ENCODE measurements at places on chromosomes 7 and 10.

DNA sequence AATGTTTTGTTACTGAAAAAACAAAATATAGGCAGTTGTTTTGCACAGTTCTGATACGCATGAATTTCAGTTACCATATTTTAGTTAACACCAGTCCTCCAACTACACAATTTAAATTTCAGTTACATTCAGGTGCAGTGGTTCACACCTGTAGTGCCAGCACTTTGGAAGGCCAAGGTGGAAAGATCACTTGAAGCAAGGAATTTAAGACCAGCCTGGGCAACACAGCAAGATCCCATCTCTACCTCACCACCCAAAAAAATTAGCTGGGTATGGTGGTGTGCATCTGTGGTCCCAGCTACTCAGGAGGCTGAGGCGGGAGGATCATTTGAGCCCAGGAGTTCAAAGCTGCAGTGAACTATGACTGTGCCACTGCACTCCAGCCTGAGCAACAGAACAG, 45.3 kb downstream of the ABI1 start:
- no peak for DNase-seq

GRCh38 chr10:86423739-86424138, 57.1 kb upstream of the GRID1 start:
- no peak for DNase-seq

DNA sequence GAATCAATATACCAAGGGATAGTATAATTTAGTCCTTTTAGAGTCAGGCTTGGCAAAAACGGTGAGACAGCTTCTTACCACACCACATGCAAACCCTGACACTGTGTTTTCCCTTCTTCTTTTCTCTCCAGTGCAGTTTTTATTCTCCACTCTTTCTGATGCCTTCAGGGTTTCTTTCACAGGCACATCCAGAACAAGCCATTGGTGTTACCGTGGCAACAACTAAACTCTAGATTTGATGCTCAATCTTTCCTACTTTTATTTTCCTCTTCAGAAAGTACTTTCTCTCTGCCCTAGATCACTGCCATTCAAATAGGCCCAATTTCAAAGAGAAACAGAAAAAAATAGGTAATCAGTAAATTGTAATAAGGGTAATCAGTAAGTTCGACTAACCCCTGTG, 469.8 kb upstream of the POT1 start:
- no peak for DNase-seq

- no peak for DNase-seq
Observed at GRCh38 chr10:27815846-27816245, 70.2 kb upstream of the MKX start.
